ENCODE measurements at places on chromosomes 4 and X. TPM values are rescaled to one million over a fixed set of nuclear protein-coding genes. Genes with fewer than 3 reads are reported as not detected.

Gene PRSS48
- total RNA-seq, result not detected

Gene UNC5C
- total RNA-seq, result 64.7 TPM

GRCh38 chr4:81573840-81574239 lies 102.1 kb upstream of the RASGEF1B start:
- no peaks in the 10 kb centered on the region for H3K36me3 ChIP-seq
- H3K4me1 ChIP-seq, result peaks cover 4% of the 10 kb centered on the region
- H3K4me3 ChIP-seq, result no peak overlapping the region
- DNase-seq, result no peak
- H3K27me3 ChIP-seq, result no peaks in the 10 kb centered on the region

- no peak overlapping the region for H3K27ac ChIP-seq
- H3K36me3 ChIP-seq, result no peaks in the 10 kb centered on the region
- no peak for DNase-seq
- H3K4me3 ChIP-seq, result no peak overlapping the region
Measured at GRCh38 chr4:21117541-21118180, 417.4 kb downstream of the PACRGL start.

DNA sequence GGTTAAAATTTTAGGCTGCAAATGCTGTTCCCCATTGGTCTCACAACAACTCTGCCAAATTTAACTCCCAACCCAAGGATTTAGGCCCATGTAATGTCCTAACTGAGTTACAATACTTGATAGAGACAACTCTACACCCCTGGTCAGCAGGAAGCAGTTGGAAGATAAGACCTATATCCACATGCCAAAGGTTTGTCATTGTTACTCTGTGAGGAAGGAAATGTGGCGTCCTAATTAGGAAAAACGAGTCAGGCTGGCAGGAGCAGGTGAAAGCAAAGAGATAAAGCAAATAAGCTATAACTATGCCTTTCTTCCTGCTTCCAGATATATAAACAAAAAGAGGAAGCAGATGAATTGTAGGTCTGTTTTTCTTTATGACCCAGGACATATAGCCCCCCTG lies 69.1 kb downstream of the SPIN4 start:
- H3K4me1 ChIP-seq, result no peaks in the 10 kb centered on the region
- no peak overlapping the region for H3K4me3 ChIP-seq
- no peaks in the 10 kb centered on the region for H3K36me3 ChIP-seq
- H3K27me3 ChIP-seq, result no peaks in the 10 kb centered on the region
- no peak for DNase-seq

DNA sequence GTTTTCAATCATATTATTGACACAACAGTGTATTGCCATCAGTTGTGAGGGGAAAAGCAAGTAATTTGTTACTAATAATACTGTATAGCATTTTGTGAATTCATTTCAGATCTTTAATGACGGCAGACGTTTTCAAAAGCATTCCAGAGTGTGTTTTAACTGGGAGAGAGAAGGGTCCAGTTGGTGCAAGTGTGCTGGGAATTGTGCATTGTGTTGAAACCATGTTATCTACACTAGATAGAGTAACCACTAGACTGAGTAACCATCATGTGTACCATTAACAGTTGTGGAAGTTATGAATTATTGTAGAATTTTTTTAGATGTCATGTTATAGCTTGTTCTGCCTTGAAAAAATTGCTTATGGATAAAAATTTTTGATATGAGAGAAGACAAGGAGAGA lies 104.5 kb upstream of the VEGFC start:
- no peak overlapping the region for H3K4me3 ChIP-seq
- H3K27ac ChIP-seq, result no peak overlapping the region
- H3K27me3 ChIP-seq, result no peaks in the 10 kb centered on the region
- H3K36me3 ChIP-seq, result no peaks in the 10 kb centered on the region
